ENCODE measurements at places on chromosomes 7 and 10.

GRCh38 chr7:78299088-78299487 is 500.5 kb downstream of the PHTF2 start:
- no peak overlapping the region for H3K4me3 ChIP-seq
- no peaks in the 10 kb centered on the region for H3K27me3 ChIP-seq
- H3K27ac ChIP-seq, result no peak overlapping the region
- DNase-seq, result no peak
- H3K36me3 ChIP-seq, result no peaks in the 10 kb centered on the region

GRCh38 chr10:14669576-14669975 is 105.1 kb downstream of the FAM107B start:
- no peaks in the 10 kb centered on the region for H3K27me3 ChIP-seq
- no peak for DNase-seq
- H3K4me1 ChIP-seq, result peaks cover 21% of the 10 kb centered on the region
- no peak overlapping the region for H3K4me3 ChIP-seq
- no peak overlapping the region for H3K27ac ChIP-seq

DNA sequence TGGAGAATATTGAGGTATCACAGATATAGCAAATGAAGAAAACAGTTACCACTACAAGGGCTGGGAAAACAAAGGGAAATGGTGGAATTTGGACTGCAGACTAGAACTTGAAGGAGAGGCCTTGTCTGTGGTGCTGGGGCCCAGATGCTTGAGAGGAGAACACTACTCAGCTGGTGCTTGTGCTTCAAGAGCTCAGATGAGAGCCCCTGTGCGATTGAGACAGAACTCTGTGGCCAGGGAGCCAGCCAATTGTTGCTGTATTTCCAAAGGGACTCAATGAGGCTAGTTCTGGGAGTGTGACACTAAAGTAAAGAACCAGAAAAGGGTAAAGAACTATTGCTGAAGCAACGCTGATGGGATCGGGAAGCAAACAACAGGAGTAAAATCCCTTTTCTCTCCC is 406.5 kb upstream of the SEMA3D start:
- DNase-seq, result no peak
- H3K27me3 ChIP-seq, result no peaks in the 10 kb centered on the region
- H3K27ac ChIP-seq, result no peak overlapping the region
- no peaks in the 10 kb centered on the region for H3K4me1 ChIP-seq
- H3K36me3 ChIP-seq, result no peaks in the 10 kb centered on the region
- H3K4me3 ChIP-seq, result no peak overlapping the region

GRCh38 chr7:596819-597182 is 77.2 kb upstream of the PDGFA start:
- no peak for DNase-seq
- H3K27me3 ChIP-seq, result no peaks in the 10 kb centered on the region
- H3K27ac ChIP-seq, result no peak overlapping the region

- no peak overlapping the region for H3K4me3 ChIP-seq
- no peak for DNase-seq
- H3K36me3 ChIP-seq, result no peaks in the 10 kb centered on the region
- H3K27ac ChIP-seq, result no peak overlapping the region
- H3K27me3 ChIP-seq, result no peaks in the 10 kb centered on the region
- H3K4me1 ChIP-seq, result no peaks in the 10 kb centered on the region
Observed at GRCh38 chr7:122412441-122412840, 107.9 kb upstream of the FEZF1 start.

GRCh38 chr7:31735991-31736982 is 49.3 kb downstream of the PPP1R17 start:
- H3K27ac ChIP-seq, result no peak overlapping the region
- H3K27me3 ChIP-seq, result no peaks in the 10 kb centered on the region
- DNase-seq, result no peak
- H3K36me3 ChIP-seq, result no peaks in the 10 kb centered on the region
- no peak overlapping the region for H3K4me3 ChIP-seq

GRCh38 chr7:17681965-17682364 is 258.3 kb downstream of the SNX13 start:
- no peaks in the 10 kb centered on the region for H3K36me3 ChIP-seq
- no peak overlapping the region for H3K4me3 ChIP-seq
- H3K27me3 ChIP-seq, result no peaks in the 10 kb centered on the region
- no peaks in the 10 kb centered on the region for H3K4me1 ChIP-seq
- no peak overlapping the region for H3K27ac ChIP-seq

- no peaks in the 10 kb centered on the region for H3K36me3 ChIP-seq
- DNase-seq, result no peak
- no peaks in the 10 kb centered on the region for H3K27me3 ChIP-seq
- H3K4me1 ChIP-seq, result no peaks in the 10 kb centered on the region
Observed at GRCh38 chr10:77474939-77475338, 162.7 kb downstream of the KCNMA1 start.

DNA sequence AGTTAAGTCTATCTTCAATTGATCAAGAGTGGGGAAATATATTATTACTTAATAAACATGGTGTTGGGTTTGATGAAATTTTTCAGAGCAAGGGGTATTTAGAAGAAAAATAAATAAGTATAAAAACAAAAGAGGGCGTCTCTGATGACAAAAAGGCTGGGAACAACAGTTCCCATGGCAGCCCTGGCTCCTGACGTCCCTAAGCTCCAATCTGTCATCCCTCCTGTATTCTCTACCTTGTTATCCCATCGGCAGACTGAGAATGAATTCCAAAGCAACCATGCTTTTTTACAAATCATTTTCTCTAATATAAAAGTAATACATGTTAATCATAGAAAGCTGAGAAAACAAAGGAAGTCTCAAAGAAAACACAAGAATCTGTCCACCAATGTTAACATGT is 55.5 kb downstream of the SORBS1 start:
- H3K4me3 ChIP-seq, result no peak overlapping the region
- peaks cover 3% of the 10 kb centered on the region for H3K4me1 ChIP-seq
- no peak for DNase-seq
- H3K27me3 ChIP-seq, result no peaks in the 10 kb centered on the region
- H3K27ac ChIP-seq, result no peak overlapping the region

- peak overlapping the region; percentile 48 for H3K27ac ChIP-seq
- DNase-seq, result no peak
- H3K4me3 ChIP-seq, result no peak overlapping the region
- H3K4me1 ChIP-seq, result peaks cover 12% of the 10 kb centered on the region
Observed at GRCh38 chr10:102040305-102041050, 15.5 kb downstream of the ARMH3 start.

DNA sequence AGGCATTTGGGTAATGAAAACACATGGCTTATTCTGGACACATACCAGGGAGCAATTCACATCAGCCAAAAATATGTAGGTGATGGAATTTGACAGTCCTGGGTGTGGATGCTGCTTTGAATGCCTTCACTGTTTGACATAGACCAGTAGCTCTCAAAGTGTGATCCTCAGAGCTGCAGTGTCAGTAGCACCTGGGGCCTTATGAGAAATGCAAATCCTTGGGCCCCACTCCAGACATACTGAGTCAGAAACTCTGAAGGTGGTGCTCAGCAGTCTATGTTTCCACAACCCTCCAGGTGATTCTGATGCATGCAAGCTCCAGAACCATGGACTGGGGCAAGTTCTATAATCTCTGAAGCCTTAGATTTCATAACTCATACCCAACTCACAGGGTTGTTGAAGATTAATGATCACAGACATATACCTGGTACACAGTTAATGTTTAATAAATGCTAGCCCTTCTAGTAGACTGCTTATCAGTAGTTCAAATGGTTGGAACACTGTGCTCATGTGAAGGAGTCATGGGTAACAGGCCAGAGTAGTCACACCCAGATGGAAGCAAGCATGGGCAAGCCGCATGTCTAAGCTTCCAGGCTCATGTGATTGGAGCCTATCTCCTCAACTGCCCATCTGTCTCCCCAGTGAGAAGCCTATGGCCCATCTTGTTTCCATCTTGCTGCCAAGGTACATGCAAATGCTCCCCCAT is 715.7 kb downstream of the GRID1 start:
- H3K36me3 ChIP-seq, result no peaks in the 10 kb centered on the region
- no peaks in the 10 kb centered on the region for H3K27me3 ChIP-seq
- H3K4me1 ChIP-seq, result no peaks in the 10 kb centered on the region
- DNase-seq, result no peak
- H3K27ac ChIP-seq, result no peak overlapping the region

- H3K27ac ChIP-seq, result no peak overlapping the region
- H3K36me3 ChIP-seq, result no peaks in the 10 kb centered on the region
- H3K4me3 ChIP-seq, result no peak overlapping the region
- no peak for DNase-seq
- H3K4me1 ChIP-seq, result no peaks in the 10 kb centered on the region
Observed at GRCh38 chr7:156309016-156309620, 331.5 kb upstream of the RNF32 start.

GRCh38 chr10:117677239-117677638 is 134.7 kb downstream of the EMX2 start:
- H3K36me3 ChIP-seq, result no peaks in the 10 kb centered on the region
- H3K27me3 ChIP-seq, result peaks cover 21% of the 10 kb centered on the region
- H3K27ac ChIP-seq, result no peak overlapping the region
- no peaks in the 10 kb centered on the region for H3K4me1 ChIP-seq
- no peak for DNase-seq

DNA sequence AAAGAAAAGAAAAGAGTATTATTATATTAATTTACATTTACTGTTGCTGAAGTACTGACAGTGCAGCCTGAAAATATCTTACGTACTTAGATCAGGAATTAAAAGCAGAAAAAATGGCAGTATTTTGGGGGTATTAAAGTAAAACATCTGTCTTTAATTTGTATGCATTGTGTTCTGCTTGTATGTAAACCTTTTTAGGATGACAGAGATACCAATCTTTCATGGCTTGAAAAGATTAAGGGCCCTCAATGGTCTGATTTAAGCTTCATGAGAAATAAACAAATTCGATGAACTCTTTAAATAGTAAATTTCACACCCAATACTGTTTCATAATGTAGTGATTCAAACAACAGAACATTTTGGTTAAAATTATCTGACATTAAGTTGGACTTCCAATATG is 116.3 kb downstream of the MLLT10 start:
- H3K4me1 ChIP-seq, result peaks cover 17% of the 10 kb centered on the region
- H3K27me3 ChIP-seq, result no peaks in the 10 kb centered on the region
- DNase-seq, result no peak
- no peak overlapping the region for H3K27ac ChIP-seq
- H3K4me3 ChIP-seq, result no peak overlapping the region

DNA sequence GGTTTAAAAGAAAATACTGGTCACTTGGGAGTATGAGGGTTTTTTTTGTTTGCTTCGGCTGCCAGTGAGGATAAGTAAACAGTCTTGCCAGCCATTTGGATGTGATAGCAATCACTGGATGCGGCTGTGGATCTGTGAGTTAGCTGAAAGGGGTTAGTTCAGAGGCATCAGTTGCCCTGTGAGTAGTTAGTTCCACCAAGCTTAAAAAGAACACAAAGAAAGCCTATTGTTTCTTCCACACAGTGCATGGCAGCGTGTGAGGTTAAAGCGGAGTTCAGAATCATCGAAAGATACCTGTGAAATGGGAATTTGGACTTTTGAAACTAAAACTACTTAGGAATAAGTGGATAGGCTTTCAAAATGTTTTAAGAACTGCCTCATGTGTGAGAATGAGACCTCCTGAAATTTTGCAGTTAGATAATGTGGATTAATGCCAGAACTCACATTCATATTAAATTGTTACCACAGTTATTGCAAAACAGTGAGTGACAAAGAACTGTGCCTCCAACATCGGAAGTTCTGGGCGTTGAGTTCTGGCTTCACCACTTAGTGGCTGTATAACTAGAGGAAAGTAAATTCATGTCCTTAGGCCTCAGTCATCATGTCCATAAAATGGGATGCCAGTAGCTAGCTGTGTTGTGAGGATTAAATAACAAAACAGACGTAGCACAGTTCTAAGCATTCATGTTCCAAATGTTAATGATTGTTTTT is 31.3 kb downstream of the KIAA1217 start:
- H3K4me1 ChIP-seq, result no peaks in the 10 kb centered on the region
- H3K27me3 ChIP-seq, result peaks cover 41% of the 10 kb centered on the region
- H3K36me3 ChIP-seq, result no peaks in the 10 kb centered on the region
- H3K27ac ChIP-seq, result no peak overlapping the region
- H3K4me3 ChIP-seq, result no peak overlapping the region
- DNase-seq, result no peak

GRCh38 chr10:104591441-104591840 is 49.6 kb upstream of the SORCS3 start:
- no peaks in the 10 kb centered on the region for H3K36me3 ChIP-seq
- no peak for DNase-seq
- no peak overlapping the region for H3K27ac ChIP-seq

DNA sequence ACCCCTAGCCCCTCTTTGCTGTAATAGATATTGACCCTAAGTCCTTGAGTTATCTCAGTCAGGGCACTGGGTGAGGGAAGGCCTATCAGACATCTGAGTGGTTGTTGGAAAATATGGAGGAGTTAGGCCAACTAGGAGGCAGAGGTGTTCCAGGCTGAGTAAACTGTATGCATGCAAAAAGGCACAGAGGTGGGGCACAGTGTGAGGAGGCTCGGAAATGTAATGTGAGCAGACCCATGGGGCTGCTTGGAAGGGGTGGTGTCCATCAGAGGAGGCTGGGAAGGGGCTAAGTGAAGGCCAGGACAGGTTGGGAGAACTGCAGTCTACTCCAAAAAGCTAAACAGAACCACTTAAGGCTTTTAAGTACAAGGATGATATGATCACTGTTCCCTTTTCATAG is 323.2 kb upstream of the BMPER start:
- peaks cover 4% of the 10 kb centered on the region for H3K36me3 ChIP-seq
- no peak overlapping the region for H3K27ac ChIP-seq
- H3K4me1 ChIP-seq, result no peaks in the 10 kb centered on the region
- no peaks in the 10 kb centered on the region for H3K27me3 ChIP-seq
- no peak for DNase-seq

GRCh38 chr7:96770758-96771157 is 61.1 kb upstream of the SEM1 start:
- peaks cover 33% of the 10 kb centered on the region for H3K27me3 ChIP-seq
- no peak overlapping the region for H3K27ac ChIP-seq

GRCh38 chr7:867406-868188 is 8.8 kb upstream of the GET4 start:
- H3K4me3 ChIP-seq, result no peak overlapping the region
- H3K36me3 ChIP-seq, result peaks cover 28% of the 10 kb centered on the region
- H3K27ac ChIP-seq, result no peak overlapping the region
- no peaks in the 10 kb centered on the region for H3K27me3 ChIP-seq
- no peak for DNase-seq

- no peak overlapping the region for H3K27ac ChIP-seq
- H3K4me3 ChIP-seq, result no peak overlapping the region
- H3K27me3 ChIP-seq, result no peaks in the 10 kb centered on the region
- no peaks in the 10 kb centered on the region for H3K36me3 ChIP-seq
- no peak for DNase-seq
Observed at GRCh38 chr10:106302961-106303360, 861.5 kb downstream of the SORCS1 start.

DNA sequence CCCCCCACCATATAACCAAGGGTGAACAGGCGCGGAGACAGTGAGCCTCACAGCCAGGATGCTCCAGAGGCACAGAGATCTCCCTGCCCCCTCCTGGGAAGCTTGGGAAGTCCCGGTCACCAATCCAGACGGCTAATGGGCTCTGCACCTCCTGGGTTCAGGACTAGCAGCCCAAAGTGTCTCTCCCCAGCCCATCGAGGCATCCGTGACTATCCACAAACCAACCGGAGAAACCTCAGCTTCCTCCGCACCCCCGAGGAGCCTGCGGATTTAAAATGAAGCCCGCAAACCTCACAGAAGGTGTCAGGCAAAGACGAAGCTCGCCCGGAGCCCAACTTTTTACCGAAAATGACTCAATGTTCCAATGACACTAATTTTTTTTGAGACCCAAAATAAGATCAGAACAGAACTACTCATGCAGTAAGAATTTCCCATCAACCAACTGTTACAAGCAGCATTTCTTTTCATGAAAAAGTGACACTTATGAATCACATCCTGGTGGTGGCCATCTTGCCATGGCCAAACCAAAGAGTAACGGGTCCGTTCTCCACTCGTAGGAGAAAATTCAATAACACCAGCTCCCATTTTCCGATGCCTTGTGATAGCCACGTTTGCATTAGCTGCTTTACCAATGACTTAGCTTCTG is 6.0 kb downstream of the PDGFA start:
- no peak overlapping the region for H3K27ac ChIP-seq
- DNase-seq, result no peak
- no peaks in the 10 kb centered on the region for H3K36me3 ChIP-seq
- no peak overlapping the region for H3K4me3 ChIP-seq

Measured in activated naive CD8-positive, alpha-beta T cell treated with anti-CD3 and anti-CD28 coated beads for 36 hours (primary cell).